ENCODE measurements at places on chromosomes 12 and 14. TPM values are rescaled to one million over a fixed set of nuclear protein-coding genes. Genes with fewer than 3 reads are reported as not detected.

The MFAP5 gene
- polyA plus RNA-seq: 40.2 TPM

The MEG3 gene
- polyA plus RNA-seq: 1,152 TPM

The IKBIP gene
- polyA plus RNA-seq: 12.0 TPM

The SMCO3 gene
- polyA plus RNA-seq: 1.2 TPM

The EML1 gene
- polyA plus RNA-seq: 23.1 TPM

The PIWIL1 gene
- 0.22 TPM for polyA plus RNA-seq

The MTHFD1 gene
- 71.5 TPM for polyA plus RNA-seq

The SLC25A21 gene
- polyA plus RNA-seq: 2.7 TPM

DNA sequence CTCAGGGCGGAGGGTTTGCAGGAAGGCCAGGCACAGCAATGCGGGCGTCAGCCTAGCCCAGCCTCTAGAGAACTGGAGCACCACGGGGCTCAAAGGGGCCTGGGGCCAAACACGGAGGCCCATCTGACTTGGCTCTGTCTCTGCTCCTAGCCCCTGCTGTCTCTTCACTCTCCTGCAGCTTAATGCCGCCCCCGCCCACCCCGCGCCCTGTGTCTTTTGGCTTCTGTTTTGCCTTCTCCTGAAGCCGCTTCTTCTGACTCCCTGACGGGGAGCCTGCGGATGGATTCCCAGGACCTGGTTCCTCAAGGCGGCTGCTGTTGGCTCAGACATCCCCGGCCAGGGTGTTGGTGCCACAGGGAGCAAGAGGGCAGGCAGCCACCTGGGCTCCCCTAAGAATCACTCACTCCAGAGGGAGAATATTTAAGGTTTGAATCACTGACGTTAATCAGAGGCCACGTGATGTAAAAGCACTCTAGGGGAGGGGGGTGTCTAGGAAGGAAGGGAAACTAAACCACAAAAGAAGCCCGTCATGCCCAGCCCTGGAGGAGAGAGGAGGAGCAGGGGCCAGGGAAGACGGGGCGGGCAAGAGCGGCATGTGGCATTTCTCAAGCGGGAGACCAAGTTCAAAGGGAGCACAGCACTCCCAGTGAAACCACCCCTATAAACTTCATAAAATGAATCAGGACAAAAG lies 36.9 kb upstream of the PRMT8 start:
- no peaks in the 10 kb centered on the region for H3K36me3 ChIP-seq
- H3K27ac ChIP-seq: no peak overlapping the region
- H3K4me3 ChIP-seq: no peak overlapping the region
- H3K27me3 ChIP-seq: peaks cover 6% of the 10 kb centered on the region
- no peak for DNase-seq
